ENCODE measurements at places on chromosomes 1 and 21.

- DNase-seq, result no peak
Measured at GRCh38 chr1:233025567-233025966, 75.2 kb downstream of the NTPCR start.

DNA sequence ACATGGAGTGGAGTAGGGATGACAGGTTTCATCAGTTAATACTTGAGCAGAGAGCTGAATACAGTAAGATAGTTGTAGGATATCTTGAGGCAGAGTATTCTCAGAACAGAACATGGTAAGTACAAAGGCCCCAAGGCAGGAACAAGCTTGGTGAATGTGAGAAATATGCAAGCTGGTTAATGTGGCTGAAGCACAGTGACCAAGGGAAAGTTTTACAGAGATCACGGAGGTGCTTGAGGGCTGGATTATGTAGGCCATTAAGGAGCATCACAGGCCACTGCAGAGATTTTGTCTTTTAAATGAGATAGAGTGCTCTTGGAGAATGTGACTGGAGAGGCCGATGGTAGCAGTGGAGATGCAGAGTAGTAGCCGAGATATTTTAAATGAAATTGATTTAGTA lies 54.0 kb upstream of the BOLA1 start:
- DNase-seq, result no peak

GRCh38 chr1:198270273-198270828 lies 113.6 kb downstream of the NEK7 start:
- DNase-seq, result no peak

DNA sequence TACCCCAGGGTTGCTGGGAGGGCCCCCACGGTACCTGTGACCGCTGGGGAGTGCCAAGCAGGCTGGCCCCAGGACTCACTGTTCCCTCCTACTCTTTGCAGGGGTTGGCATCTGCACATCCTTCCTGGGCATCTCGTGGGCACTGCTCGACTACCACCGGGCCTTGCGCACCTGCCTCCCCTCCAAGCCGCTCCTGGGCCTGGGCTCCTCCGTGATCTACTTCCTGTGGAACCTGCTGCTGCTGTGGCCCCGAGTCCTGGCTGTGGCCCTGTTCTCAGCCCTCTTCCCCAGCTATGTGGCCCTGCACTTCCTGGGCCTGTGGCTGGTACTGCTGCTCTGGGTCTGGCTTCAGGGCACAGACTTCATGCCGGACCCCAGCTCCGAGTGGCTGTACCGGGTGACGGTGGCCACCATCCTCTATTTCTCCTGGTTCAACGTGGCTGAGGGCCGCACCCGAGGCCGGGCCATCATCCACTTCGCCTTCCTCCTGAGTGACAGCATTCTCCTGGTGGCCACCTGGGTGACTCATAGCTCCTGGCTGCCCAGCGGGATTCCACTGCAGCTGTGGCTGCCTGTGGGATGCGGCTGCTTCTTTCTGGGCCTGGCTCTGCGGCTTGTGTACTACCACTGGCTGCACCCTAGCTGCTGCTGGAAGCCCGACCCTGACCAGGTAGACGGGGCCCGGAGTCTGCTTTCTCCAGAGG lies 6.8 kb downstream of the XKR8 start:
- DNase-seq, result no peak

GRCh38 chr21:46540087-46540710 lies 64.7 kb downstream of the S100B start:
- DNase-seq, result no peak

- no peak for DNase-seq
Measured at GRCh38 chr1:167238713-167239112, 18.0 kb downstream of the POU2F1 start.

All from hematopoietic multipotent progenitor cell (in vitro differentiated cells).